ENCODE measurements at places on chromosomes 3 and 15.

DNA sequence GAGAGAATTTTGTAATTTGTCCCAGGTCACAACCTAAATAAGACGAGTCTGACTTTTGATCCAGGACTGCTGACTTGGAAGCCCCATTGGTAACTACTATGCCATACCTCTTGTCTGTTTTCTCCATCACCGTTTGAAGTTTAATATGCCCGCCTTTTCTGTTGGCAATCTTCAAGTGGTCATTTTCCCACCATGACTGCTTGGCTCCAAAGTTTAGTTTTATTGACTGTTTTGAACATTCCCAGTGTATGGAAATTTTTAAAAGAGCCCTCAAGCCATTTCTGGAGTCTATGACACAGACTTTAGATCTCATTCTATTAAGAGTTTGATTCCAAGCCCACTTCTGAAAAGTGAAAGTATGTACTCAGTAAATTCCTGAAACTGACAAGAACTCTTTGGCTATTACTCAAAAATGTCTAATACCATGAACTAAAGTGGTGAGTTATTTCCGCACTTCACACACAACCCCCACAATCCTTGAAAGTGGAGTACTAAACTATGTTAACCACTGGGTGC is 136.7 kb upstream of the ADAMTS9 start:
- no peak for DNase-seq

DNA sequence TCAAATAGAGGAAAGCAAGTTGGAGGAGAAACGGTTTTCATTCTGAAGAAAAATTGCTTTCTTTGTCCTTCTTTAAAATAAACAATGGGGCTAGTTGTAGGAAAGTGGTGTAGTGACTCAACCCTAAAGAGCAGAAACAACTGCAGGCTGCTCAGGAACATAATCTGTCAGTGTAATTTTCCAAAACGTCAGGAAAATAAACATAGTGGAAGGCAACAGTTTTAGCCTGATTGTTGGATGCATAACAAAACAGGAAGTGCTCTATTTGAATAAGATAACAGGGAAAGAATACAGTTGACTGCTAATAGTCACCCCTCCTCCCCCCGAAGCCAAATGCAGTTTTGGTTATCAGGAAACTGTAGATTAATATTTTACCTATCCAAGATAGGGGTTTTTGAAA is 167.6 kb downstream of the ECT2 start:
- no peak for DNase-seq

DNA sequence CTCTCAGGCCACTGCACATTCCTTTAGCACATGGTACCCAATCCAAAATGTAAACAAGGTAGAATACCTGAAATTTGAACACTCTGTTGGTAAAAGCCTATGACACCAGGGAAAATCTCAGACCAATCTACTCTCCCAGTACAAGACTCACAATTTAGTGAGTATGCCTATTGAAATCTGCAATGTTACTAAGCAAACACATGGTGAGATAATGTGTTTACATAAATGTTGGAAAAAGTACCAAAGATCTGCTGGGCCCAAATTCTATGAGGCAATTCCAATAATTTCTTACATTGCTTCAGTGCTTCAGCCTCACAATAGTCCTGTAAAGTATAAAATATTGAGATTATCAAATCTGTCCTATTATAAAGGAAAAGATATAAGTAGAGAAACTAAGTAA is 536.1 kb downstream of the PYDC2 start:
- DNase-seq: no peak

DNA sequence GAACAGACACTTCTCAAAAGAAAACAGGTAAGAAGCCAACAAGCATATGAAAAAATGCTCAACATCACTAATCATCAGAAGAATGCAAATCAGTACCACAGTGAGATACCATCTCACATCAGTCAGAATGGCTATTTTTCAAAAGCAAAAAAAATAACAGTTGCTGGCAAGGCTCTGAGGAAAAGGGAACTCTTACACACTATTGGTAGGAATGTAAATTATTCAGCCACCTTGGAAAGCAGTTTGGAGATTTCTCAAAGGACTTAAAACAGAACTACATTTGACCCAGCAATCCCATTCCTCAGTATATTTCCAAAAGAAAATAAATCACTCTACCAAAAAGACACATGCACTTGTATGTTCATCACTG is 95.6 kb downstream of the APBA2 start:
- DNase-seq: no peak

DNA sequence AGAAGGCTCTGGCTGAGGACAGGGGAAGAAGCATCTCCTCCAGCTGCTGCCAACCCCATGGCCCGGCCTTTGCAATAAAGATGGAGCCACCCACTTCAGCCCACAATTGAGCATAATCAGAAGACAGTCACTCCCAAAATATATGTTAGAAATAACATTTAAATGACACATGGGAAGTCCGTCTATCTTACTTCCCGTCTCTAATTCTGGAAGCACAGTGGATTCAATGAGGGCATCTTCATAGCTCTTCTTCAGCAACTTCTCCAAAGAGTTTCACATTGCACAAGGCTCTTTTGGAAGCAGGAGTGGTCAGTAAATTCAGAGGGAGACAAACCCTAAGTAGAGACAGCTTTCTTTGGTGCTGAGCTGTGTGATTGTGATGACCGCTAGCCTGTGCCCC is 67.0 kb upstream of the SEC61A1 start:
- no peak for DNase-seq

GRCh38 chr3:127289706-127290575 is 2.1 kb upstream of the PRR20G start:
- no peak for DNase-seq

GRCh38 chr15:25775317-25775912 is 87.7 kb downstream of the ATP10A start:
- DNase-seq: no peak

- no peak for DNase-seq
These were observed 31.2 kb upstream of the UMPS start for GRCh38 chr3:124699051-124699450.

- DNase-seq: no peak
These were observed 1.1 kb downstream of the MYEF2 start for GRCh38 chr15:48176957-48177356.

DNA sequence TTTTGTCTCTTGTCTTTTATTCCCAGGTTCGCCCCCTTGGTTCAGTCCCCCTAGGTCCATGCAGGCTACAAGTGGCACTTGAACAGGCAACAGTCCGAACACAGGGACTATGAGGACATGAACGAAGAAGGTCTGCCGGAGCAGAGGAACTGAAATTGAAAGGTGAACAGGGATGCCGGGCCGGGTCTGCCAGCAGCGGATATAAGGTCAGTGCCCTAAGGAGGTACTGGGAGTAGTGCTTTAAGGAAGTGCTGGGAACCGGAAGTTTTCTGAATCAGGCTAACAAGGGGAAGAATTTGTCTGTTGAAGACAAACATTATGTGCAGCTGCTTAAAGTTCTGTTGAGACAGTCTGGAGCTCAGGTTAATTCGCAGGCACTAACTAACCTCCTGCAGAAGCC is 46.8 kb downstream of the LSM3 start:
- DNase-seq: no peak

DNA sequence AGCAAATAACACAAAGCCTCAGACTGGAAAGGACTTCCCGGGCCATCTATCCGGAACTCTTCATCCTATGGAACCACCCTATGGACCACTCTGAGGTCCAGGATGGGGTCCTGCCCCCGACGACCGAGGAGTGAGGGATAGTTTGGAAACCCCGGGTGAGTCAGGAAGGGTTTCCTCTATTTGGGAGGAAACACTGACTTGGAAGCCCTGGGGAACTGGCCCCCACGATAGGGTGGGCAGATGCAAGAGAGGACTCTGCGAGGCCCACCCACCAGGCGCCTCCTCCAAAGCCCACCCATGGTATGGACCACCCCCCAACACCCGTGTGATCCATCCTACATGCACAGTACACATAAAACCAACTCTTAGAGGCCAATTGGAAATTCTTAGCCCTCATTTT is 69.4 kb downstream of the CPN2 start:
- no peak for DNase-seq

DNA sequence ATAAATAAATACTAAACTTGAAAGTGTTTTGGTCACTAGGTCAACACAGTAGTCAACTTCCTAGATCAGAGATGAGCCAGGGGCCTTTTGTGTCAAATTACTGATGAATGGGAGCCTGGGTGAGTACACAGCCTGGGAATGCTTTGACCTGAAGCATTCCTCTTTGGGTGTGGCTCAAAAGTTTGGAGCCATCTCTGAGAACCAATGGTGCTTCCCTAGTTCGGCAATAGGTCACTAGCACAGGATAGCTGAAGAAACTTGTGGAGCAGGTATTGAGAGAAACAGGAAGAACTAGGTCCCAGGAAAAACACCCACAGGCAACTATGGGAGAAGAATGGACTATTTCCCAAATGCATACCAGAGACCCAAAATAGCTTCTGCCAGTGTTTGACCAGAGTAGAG is 56.6 kb upstream of the PLXND1 start:
- DNase-seq: no peak

DNA sequence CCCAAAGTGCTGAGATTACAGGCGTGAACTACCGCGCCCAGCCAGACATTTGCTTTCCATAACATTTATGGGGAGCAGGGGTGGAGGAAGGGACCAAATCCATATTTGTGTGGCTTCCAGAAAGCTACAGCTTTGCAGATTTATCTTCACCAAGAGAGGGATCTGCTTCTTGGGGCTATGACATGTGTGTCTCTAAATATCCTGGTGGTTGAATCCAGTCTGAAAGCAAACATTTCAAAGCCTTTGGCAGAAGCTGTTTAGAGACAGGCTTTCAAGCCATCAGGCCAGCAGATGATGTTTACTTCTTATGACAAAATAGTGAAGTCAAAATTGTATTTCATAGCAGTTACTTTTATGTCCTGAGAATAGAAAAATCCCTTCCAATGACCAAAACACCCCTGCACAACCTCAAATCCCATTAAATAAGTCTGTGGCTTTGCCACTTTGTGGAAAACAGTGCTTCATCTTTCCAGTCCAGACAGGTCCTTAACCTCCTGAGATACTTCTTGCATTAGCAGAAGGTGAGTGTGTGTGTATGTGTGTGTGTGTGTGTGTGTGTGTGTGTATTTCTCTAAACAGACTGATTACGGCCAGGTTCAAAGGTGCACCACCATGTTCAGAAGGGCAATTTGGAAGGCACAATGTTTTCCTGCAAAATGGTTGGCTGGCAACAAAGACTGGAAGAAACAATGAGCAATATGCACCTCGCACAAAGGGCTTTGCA is 191.4 kb upstream of the LRIG1 start:
- no peak for DNase-seq

- no peak for DNase-seq
These were observed 116.9 kb downstream of the TP63 start for GRCh38 chr3:189748046-189748445.

DNA sequence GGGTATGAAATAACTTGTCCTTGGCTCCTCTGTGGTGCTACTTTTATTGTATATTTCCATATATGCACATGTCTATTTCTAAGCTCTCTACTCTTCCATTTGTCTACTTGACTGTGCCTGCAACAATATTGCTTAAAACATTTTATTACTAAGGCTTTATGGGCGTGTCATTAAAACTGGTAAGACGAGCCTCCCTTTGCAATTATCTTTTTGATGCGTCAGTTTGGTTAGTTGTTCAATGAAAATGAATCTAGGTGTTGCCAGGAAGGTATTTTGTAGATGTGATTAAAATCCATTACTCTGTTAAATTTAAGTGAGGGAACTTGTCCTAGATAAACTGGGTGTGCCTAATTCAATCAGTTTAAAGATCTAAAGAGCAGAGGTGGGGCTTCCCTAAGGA is 12.9 kb upstream of the TRA2B start:
- no peak for DNase-seq

- DNase-seq: no peak
These were observed 7.9 kb downstream of the HTR3D start for GRCh38 chr3:184039414-184039813.

- no peak for DNase-seq
These were observed 9.4 kb upstream of the DYNLT2B start for GRCh38 chr3:196327405-196327804.

DNA sequence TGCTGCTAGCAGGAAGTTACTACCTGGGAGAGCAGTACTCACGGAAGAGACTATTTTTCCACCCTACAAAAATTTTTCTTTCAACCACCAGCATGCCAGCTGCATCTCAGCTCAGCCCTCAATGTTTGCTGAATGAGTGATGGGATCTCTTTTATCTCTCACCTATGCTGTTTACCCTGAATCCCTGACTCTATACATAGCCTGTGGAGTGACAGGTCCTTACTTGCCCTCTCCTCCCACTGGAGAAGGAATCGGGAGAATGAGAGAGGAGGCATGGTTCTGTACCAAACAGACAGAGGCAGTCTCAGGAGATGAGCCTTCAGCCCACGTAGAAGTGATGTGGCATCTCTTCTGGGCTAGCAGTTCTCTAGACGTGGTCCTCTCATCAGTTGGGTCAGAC is 6.7 kb upstream of the DGKG start:
- DNase-seq: no peak

- no peak for DNase-seq
These were observed 45.8 kb downstream of the DNAH1 start for GRCh38 chr3:52361898-52362297.

DNA sequence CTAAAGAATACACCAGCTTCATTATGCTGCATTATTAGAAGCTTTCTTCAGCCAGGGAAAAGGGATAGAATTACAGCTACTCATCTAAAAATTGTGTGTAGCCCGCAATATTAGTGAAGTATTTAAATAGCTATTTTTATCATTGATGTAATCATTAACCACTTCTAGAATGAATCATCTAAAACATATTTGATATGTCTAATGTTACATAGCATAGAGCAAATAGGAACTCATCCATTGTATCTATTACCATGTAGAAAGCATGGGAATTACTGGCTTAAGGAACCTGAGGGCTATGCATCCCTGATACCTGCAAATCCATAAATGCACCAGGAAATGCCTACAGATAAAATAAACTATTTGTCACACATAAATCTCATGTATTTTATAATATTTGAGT is 54.5 kb upstream of the VGLL3 start:
- no peak for DNase-seq

- no peak for DNase-seq
These were observed 64.2 kb downstream of the SCAPER start for GRCh38 chr15:76840830-76841460.

- no peak for DNase-seq
These were observed 909 bp upstream of the GPD1L start for GRCh38 chr3:32105291-32106131.

- DNase-seq: no peak
These were observed 48.7 kb upstream of the HES1 start for GRCh38 chr3:194087280-194087679.

GRCh38 chr15:77563623-77564156 is 69.0 kb downstream of the LINGO1 start:
- no peak for DNase-seq

DNA sequence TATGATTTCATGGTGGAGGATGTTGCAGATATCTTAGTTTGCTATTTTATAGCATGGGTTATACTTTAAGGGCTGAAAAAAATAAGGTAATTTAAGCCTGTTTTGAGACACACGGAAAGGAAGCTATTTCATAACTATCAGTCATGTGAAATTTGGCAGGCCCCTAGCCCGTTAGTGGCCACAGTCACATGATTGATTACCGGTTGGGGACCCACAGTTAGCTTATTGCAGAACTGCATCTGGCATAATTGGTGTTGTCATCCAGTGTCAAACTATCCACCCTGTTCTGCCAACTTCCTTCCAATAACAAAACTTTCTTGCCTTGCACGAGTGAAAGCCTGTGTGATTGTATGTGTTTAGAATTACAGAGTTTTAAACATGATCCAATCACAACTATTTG is 35.2 kb downstream of the FNDC3B start:
- DNase-seq: no peak

- DNase-seq: no peak
These were observed 6.5 kb downstream of the TPM1 start for GRCh38 chr15:63048776-63049665.

All from stimulated activated CD4-positive, alpha-beta T cell treated with anti-CD3 and anti-CD28 coated beads, Interleukin-1b, Interleukin-23, amount 100 ng/mL, for 1 hour (primary cell).